ENCODE measurements at places on chromosomes 5 and 9. TPM values are rescaled to one million over a fixed set of nuclear protein-coding genes. Genes with fewer than 3 reads are reported as not detected.

GRCh38 chr5:132203464-132203818 lies 24.2 kb downstream of the P4HA2 start:
- no peak for DNase-seq
- H3K27me3 ChIP-seq: no peaks in the 10 kb centered on the region
- no peak overlapping the region for H3K4me3 ChIP-seq
- H3K36me3 ChIP-seq: no peaks in the 10 kb centered on the region

DNA sequence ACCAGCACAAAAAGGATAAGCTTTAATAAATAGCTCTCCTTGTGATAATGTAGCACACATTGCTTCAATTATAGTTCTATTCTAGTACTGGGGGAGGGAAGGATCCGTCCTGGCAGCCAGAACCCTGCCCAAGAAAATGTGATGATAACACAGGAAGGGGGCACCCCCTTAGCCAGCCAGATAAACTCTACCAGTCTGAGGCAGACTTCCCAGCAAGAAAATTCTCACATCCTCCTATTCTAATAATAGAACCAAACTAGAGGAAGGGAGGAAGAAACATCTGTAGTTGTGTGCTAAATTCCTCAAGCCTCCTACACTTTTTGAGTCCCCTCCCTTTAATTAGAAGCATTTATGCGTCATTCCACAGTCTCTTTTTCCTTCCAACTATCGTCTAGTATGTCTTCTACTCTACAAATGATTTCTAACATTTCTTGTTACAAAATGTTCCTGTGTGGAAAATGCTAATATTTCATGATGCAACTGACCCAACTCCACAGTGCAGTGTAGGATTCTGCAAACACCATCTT lies 261.0 kb downstream of the SEMA5A start:
- H3K27me3 ChIP-seq: no peaks in the 10 kb centered on the region
- no peaks in the 10 kb centered on the region for H3K36me3 ChIP-seq
- H3K4me1 ChIP-seq: no peaks in the 10 kb centered on the region
- H3K27ac ChIP-seq: no peak overlapping the region

DNA sequence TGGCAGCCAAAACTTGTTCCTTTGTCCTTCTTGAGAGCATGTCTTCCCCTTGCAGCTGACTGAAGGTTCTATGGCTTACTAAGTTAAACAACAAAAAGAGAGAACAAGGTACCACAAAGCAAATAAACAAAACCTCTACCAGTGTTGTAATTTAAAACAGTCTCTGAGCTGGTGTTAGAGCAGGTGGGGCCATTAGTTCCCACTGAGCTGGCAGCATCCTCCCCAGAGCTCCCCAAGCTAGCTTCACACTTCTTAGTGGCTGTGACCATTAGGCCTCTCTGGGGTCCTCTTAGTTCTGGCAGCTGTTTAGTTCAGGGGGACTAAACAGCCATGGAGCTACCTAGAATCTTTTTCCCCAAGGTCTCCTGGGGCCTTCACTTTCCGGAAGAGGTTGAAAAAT lies 128.6 kb upstream of the ELL2 start:
- H3K27me3 ChIP-seq: no peaks in the 10 kb centered on the region
- DNase-seq: no peak
- H3K4me3 ChIP-seq: no peak overlapping the region
- H3K4me1 ChIP-seq: no peaks in the 10 kb centered on the region
- H3K27ac ChIP-seq: no peak overlapping the region

DNA sequence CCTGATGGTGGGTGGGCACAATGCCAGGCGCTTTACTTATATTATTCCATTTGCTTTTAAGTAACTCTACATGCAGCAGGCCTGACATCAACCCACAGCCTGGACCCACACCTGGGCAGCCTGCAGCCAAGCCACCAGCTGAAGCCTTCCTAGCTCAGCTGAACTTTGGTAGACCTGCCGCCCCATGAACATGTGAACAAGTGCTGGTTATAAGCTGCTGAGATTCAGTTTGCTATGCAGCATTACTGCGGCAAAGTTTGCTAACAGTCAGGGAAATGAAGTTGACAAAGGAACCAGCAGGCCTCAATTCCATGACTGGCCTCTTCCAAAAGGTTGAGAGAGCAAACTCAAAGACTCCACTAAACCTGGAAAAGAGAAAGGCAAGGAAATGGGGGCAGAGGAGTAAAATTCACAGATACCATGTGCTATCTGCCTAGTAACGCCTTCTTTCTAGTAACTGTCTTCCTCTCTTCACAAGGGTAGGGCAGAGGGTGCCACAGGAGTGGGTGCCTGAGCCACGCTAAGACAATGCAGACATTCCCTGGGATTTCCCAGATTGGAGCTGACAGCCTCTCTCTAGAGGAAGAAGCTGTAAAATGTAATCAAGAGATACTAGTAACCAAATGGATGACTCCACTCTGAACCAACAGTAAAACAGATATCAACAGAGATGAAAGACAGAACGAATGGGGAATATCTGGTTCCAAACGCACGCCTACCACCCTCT lies 2.9 kb downstream of the BOD1 start:
- peaks cover 14% of the 10 kb centered on the region for H3K4me1 ChIP-seq
- DNase-seq: no peak
- no peak overlapping the region for H3K27ac ChIP-seq
- no peaks in the 10 kb centered on the region for H3K27me3 ChIP-seq
- peaks cover 20% of the 10 kb centered on the region for H3K36me3 ChIP-seq
- H3K4me3 ChIP-seq: peak overlapping the region; percentile 66

The TRIM23 gene
- total RNA-seq: 4.4 TPM

DNA sequence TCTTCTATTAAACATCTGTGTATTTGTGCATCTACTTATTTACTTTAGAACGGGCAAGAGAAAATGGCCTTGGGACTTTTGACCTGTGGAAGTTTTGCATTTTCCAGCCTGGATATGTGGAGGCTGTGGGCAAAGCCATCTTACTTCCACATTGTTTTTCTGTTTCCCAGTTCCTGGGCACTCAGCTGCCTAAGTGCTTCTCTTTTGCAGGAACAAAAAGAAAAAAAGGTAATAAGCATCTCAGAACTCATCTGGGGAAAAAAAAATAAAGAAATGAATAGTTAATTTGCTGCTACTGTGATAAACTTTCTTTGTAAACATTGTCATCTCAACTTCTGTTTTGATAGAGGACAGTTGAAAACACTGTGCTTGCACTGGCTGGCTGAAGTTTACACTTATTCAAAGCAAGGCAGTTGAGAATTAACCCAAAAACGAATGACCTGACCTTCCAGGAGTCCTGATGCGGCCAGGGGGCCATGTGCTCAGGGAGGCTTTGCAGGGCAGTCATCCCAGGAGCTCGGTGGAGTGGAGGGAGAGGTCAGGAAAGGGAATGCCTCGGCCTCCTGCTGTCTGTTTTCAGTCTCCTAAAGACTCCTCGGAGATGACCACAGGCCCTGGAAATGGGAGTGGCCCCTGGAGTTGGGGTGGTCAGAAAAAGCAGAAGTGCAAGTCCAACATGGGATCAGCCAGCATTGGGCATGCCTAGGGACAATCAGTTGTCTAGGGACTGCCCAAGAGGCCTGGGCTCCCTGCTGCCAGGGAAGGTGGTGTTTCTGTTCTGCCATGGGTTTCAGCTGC lies 75.5 kb downstream of the RAI14 start:
- no peaks in the 10 kb centered on the region for H3K27me3 ChIP-seq
- H3K36me3 ChIP-seq: no peaks in the 10 kb centered on the region
- no peak overlapping the region for H3K4me3 ChIP-seq
- DNase-seq: no peak
- no peak overlapping the region for H3K27ac ChIP-seq

DNA sequence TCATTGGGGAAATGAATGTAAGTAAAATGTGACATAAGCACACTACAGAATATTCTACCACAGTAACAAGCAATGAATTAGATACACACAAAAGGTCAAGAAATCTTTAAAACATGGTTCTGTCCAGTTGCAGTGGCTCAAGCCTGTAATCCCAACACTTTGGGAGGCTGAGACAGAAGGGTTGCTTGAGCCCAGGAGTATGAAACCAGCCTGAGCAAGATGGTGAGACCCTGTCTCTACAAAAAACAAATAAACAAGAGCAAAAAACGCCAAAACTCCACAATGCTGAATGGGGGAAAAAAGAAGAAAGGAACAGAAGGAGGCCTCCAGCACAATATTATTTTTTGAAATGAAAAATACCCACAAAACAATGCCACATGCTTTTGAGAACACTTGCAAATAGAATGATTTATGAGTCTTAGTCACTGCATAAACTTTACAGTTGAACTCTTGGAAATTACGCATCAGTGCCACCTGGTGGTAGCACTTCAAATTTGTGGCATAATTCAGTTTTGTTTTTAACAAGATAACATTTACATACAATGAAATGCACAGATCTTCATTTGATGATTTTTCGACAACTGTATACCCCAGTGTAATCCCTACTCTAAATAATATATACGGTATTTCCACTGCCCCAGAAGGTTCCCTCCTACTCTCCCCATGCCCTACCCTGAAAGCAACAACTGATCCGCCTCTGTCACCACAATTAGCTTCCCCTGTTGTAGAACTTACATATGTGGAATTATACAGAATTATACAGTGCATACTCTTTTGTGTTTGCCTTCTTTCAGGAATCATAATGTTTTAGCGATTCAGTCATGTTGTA lies 14.4 kb upstream of the SPINK4 start:
- H3K27me3 ChIP-seq: no peaks in the 10 kb centered on the region
- no peak overlapping the region for H3K27ac ChIP-seq
- no peak overlapping the region for H3K4me3 ChIP-seq
- peak; percentile 64 for DNase-seq
- peaks cover 39% of the 10 kb centered on the region for H3K4me1 ChIP-seq
- no peaks in the 10 kb centered on the region for H3K36me3 ChIP-seq

DNA sequence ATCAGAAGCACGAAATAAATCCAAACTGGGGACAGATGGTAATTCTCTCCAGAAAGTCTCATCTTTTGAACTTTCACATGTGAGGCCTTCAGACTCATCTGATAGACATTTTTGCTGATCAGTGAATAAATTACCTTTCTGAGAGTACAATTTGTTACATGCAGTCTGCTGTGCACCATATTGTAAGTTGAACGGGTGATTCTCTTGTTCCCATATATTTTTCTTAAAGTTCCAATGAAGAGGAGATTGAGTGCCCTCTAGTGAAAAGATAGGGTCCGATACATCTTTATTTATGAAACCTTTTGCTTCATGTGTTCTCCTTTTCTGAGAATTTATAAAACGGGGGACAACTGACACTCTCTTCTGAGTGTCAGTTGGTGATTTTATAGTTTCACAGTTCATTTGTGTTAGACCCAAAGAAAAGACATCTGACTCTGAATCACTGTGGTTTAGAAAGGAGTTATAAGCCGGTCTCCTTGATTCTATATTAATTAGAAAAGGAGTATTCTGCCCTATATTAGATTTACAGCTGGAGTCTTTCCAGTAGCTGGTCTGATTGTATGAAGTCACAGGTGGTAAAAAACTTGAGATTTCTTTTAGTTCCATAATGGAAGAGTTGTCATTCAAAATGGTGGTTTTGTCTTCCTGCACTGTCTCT lies 30.4 kb downstream of the GNG10 start:
- no peak overlapping the region for H3K4me3 ChIP-seq
- H3K4me1 ChIP-seq: no peaks in the 10 kb centered on the region
- no peak for DNase-seq
- no peak overlapping the region for H3K27ac ChIP-seq
- no peaks in the 10 kb centered on the region for H3K27me3 ChIP-seq

The AGXT2 gene
- total RNA-seq: not detected

DNA sequence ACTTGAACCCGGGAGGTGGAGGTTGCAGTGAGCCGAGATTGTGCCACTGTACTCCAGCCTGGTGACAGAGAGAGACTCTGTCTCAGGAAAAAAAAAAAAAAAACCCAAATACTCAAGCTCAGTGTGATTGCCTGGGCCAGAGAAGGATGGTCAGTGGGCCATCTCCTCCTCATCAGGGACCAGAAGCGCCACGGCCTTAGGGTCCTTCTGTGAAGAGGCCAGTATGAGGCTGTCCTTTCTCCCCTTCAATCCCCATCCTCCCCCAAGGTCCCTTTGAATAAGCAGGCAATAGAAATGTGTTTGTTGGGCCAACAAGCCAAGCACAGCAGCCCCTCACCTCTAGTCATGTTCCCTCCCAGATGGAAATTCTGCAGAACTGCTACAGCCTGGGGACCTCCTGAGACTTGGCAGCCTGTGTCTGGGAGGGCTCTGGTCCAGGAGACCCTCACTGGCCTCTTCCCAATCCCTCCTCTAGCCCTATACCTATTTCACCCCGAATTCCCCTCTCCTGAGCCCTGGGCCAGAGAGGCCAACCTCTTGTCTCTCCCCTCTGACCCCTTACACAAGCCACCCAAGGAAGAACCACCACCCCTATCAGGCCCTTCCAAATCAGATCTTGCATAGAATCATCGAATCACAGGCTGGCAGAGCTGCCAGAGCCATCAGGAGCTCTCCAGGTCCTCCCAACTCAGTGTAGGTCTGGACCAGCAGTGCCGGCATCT lies 1.0 kb downstream of the CSF1R start:
- no peak overlapping the region for H3K27ac ChIP-seq
- peaks cover 20% of the 10 kb centered on the region for H3K4me1 ChIP-seq
- no peaks in the 10 kb centered on the region for H3K36me3 ChIP-seq
- DNase-seq: no peak
- H3K4me3 ChIP-seq: no peak overlapping the region
- H3K27me3 ChIP-seq: no peaks in the 10 kb centered on the region

GRCh38 chr9:26727471-26727870 lies 165.1 kb downstream of the CAAP1 start:
- no peak for DNase-seq
- H3K4me3 ChIP-seq: no peak overlapping the region
- H3K27me3 ChIP-seq: no peaks in the 10 kb centered on the region
- H3K27ac ChIP-seq: no peak overlapping the region
- no peaks in the 10 kb centered on the region for H3K4me1 ChIP-seq

The RNF183 gene
- not detected for total RNA-seq

The FOXD4L4 gene
- 0.24 TPM for total RNA-seq

DNA sequence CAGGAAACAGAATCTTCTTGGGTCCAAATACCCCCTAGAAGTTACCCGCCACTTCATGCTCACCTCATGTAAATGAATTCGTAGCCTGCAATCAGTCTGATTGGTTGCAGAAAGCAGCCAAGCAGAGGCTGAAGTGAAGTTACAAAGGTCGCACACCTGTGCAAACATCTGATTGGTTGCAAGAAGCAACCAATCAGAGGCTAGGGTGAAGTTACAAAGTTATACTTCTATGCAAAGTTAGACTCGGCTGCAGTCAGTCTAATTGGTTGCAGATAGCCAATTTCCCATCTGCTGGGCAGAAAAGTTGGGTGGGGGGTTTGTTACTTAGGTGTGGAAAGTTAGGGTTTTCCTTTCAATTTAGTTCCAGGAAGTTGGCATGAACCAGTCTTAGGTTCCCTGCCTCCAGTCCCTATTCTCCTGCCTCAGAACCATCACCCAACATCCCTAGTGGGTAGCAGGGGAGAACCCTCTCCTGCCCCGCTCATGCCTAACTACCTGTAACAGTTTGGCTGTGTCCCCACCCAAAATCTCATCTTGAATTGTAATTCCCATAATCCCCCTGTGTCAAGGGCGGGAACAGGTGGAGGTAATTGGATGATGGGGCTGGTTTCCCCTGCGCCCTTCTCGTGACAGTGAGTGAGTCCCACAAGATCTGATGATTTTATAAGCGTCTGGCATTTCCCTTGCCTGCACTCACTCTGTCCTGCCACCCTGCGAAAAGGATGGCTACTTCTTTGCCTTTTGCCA lies 1.2 kb upstream of the RUSC2 start:
- H3K4me3 ChIP-seq: no peak overlapping the region
- H3K36me3 ChIP-seq: no peaks in the 10 kb centered on the region
- H3K27me3 ChIP-seq: peaks cover 4% of the 10 kb centered on the region
- H3K27ac ChIP-seq: no peak overlapping the region

GRCh38 chr9:92746567-92747458 lies 17.8 kb downstream of the BICD2 start:
- H3K36me3 ChIP-seq: no peaks in the 10 kb centered on the region
- no peaks in the 10 kb centered on the region for H3K4me1 ChIP-seq
- H3K4me3 ChIP-seq: no peak overlapping the region
- no peak for DNase-seq
- no peak overlapping the region for H3K27ac ChIP-seq
- H3K27me3 ChIP-seq: no peaks in the 10 kb centered on the region

All from GM12878 (cell line).